ENCODE measurements at places on chromosomes 16 and 17. TPM values are rescaled to one million over a fixed set of nuclear protein-coding genes. Genes with fewer than 3 reads are reported as not detected.

GRCh38 chr17:39661744-39662541, 3.2 kb upstream of the TCAP start:
- no peak for DNase-seq

The NSRP1 gene
- 30.9 TPM for total RNA-seq

DNA sequence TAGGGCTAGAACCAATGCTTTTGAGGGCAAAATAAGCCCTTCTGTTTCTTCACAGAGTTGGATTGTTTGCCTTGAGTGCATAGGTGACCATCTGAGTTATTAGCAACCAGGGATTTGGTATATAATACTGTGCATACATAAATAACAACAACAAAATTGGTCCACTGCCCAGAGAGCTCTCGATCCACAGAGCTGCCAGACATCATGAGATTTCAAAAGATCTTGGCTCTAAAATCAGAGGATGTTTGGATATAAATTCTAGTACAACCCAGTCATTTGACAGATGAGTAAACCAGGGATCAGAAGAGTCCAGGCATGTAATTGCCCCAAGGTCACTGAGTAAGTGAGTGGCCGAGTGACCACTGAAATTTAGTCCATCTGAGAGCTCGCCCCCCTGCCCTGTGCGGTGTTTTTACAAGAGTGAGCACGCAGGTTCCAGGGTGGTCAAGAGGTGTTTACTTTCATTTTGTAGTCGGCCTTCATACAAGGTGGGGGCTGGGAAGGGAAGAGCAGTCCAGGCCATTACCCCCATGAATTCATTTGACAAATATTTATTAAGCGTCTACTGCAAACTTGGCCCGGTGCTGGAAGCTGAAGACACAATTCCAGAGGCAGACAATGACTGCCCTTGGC, 1.8 kb upstream of the MT2A start:
- DNase-seq = no peak

The NPIPB8 gene
- 2.0 TPM for total RNA-seq

GRCh38 chr17:75506134-75506533, 9.2 kb downstream of the CASKIN2 start:
- no peak for DNase-seq

The MPP2 gene
- 3.7 TPM for total RNA-seq

DNA sequence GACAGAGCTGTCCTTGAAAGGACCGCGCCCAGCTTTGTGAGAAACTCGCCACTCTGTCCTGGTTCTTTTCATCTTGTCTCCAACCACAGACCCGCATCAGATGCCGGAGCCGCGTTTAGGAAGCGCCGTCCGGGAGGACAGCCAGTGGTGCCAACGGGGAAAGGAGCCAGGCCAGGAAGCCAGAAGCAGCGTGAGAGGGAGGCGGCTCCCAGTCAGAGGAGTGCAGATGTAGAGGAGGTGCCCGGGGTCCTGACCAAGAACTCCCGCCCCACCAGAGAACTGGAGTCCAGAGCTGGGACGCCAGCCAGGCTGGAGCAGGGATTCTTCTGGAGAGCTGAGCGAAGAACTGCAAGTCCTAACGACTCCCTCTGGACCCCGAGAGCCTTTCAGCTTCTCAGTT, 49.3 kb upstream of the TNRC6C start:
- DNase-seq = no peak

The CFAP97D1 gene
- not detected for total RNA-seq

The CLDN9 gene
- total RNA-seq = not detected

The MSLN gene
- total RNA-seq = 0.74 TPM

DNA sequence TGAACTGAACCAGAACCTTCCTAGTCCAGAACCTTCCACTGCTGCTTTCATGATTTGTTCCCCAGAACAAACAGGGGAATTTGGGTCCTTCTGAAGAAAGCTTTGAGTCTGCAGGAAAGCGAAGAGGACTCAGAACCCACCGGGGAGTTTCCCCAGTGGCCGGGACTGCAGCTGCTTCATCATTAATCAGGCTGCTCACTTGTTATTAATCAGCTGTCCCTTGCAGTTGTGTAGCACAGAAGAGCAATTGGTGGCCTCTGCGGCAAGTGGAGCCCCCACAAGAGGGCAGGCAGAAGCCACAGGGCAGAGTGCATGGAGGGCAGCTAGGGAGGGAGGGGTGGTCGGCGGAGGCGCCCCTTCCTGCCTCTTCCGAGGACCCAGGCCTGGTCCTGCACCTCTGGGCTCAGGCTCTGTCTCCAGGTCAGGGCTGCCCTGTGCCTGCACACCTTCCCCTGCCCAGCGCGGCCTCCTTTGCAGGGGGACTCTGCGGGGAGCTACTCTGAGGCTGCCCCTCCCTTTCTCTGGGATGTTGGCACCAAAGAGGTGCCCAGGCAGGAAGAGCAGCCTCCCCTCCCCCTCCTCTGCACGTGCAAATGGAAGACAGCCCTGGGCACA, 6.9 kb downstream of the CCL17 start:
- no peak for DNase-seq

The SLC6A2 gene
- 10.5 TPM for total RNA-seq

DNA sequence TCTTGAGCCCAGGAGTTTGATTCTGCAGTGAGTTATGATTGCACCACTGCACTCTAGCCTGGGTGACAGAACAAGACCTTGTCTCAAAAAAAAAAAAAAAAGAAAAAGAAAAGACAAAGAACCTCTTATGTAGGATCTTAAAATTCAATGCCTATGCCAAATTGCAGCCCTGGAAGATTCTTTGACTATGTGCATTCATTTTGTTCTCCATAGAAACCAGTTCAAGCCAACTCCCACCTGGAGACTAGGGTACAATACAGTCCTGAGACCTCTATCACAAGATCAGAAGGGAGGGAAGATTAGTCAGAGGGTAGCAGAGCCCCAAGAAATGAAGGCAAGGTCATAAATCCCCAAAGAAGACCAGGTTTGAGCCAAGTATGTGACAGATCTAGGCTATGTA, 90.6 kb upstream of the HAS3 start:
- DNase-seq = no peak

- no peak for DNase-seq
Observed at GRCh38 chr16:55072976-55073375, 142.3 kb downstream of the IRX5 start.

GRCh38 chr16:84209989-84210388, 19.0 kb downstream of the ADAD2 start:
- DNase-seq = no peak

DNA sequence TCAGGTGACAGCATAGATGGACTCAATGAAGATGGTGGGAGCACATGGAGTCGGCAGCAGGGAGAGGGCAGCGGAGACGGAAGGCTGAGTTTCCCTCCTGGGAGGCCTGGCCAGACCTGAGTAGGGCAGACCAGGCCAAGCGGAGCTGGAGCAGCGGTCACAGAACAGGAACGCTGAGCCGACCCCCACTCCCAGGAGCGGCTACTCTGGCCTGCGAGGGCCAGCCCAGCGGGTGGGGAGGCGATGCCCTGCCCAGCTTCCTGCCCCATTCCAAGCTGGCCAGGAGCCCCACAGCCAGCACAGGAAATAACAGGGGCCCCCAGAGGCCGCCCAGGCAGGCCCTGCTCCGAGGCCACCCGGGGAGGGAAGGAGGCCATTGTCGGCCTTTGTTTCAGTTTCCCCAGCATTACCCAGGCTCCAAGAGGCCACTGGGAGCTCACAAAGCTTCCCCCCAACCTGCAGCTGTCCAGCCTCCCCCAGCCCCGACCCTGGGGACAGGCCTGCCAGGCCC, 79.8 kb downstream of the ZNF423 start:
- no peak for DNase-seq

- no peak for DNase-seq
Observed at GRCh38 chr17:21356537-21357127, 19.5 kb upstream of the KCNJ12 start.

DNA sequence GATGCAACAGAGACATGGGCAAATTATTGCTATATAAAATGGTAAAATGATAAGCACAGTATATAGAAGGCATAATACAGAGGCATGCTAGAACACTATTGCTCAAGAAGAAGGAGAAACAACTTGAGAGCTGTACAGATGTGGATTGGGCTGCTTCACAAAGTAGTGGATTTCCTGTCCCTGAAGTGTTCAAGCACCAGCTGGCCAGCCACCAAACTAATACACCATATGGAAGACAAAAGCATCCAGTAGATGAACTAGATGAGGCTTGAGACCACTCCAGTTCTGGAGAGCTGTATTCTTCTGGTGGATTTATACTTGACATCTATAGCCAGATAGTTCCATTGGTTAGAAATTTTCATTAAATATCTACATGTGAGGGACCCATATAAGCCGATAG, 134.1 kb upstream of the GNAO1 start:
- no peak for DNase-seq

DNA sequence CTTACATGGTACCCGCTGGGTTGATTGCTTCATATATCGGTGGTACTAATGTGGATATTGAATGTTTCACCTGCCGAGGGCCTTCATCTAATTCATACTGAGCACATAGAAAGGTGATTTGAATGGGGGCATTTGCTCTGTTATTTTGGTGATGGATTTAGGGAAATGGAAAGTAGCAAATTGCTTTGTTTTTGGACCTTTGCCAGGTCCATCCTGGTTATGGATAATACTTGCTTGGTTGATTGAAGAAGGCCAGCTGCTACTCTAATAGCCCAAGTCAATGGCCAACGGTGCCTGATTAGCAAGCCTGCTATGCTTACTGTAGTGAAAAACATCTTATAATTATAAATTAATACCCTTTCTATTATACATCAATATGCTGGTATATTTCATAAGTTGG, 253.6 kb downstream of the CDH13 start:
- DNase-seq = no peak

DNA sequence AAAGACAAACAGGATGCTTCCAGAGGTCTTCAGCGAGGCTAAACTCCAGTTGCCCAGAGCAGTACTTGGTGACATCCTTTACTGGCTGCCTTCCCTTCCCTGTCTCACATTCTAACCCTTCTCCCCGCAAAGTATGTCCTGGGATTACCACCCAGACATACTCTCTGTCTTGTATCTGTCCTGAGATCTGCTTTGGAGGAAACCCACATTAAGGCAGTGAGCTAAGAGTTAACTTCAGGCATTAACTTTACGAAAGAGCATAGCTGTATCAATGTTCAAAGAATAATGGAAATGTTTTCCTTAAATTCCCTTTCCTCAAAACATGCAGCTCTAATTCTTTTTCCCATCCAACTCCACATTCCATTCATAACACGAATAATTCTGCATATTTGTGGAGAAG, 385.2 kb downstream of the NPIPA8 start:
- no peak for DNase-seq

The NEUROD2 gene
- not detected for total RNA-seq

- DNase-seq = no peak
Observed at GRCh38 chr17:13051915-13052314, 34.1 kb upstream of the ELAC2 start.

GRCh38 chr17:72463287-72464102, 342.7 kb downstream of the SOX9 start:
- no peak for DNase-seq

The DHRS7C gene
- total RNA-seq = 1.1 TPM

The C17orf67 gene
- 2.2 TPM for total RNA-seq

The EPX gene
- total RNA-seq = 0.11 TPM

GRCh38 chr17:74545843-74546230, at the start of gene CD300C:
TSS of gene CD300C (minus strand) at chr17:74546115. CDS start at chr17:74545782, 333 bp downstream.
- no peak for DNase-seq

DNA sequence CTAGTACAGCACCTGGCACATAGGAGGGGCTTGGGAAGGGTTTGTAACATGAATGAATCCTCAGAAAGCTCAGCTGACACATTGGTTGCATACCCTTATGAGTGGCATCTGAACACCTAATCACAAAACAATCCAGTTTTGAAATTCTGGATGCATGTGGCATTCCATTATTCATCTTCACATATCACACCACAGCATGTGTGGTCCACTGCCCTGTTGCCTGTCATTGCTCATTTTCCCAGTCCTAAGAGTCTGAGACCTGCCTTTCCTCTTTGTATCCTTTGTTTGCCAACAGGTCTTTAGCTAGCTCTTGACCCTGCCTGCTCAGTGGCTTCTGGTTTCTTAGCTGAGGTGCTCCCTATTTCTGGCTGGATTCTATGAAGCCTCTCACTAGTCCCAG, 170.8 kb upstream of the ASIC2 start:
- DNase-seq = no peak

All from urinary bladder (tissue), 4 donors.